IPS DF 19.7 (cell line): ENCODE measurements at places on chromosomes 12 and 14.

DNA sequence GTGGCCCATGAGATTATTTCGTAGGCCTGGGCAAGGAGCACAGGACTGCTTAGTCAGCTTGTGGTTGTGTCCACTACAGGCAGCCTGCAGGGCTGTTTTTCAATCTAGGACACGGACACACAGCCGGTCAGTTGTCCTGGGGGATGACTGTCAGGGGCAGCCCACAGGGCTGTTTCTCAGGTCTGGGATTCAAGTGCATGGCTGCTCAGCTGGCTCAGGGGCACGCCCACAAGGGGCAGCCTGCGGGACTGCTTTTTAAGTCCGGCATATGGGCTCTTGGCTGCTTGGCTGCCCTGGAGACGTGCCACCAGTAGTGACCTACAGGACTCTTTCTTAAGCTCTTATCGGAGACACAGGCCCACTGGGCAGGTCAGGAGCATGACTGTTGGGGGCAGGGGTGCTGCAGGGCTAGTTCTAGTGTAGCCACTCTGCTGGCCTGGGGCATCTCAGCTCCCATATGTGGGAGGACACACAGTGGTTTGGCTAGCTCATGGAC lies 26.6 kb upstream of the GTF2A1 start:
- DNase-seq: no peak

DNA sequence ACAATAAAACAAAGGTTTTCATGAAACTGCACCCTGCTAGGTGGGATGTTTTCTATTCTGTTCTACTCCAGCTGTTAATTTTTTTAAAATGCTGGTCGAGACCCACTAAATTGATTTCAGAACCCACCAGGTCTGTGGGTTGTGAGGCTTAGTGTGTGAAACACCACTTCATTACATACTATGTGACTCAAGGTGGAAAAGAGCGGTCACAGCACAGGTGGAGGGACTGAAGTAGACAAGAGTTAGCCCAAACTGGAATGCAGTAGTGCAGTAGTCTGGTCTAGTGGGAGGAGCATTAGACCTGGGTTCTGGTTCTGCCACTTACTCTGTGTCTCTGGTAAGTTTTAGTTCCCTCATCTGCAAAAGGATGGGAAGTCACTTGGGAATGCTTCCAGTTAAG lies 12.2 kb downstream of the DDX55 start:
- DNase-seq: no peak

- no peak for DNase-seq
Measured at GRCh38 chr12:19533567-19533966, 94.3 kb downstream of the AEBP2 start.

DNA sequence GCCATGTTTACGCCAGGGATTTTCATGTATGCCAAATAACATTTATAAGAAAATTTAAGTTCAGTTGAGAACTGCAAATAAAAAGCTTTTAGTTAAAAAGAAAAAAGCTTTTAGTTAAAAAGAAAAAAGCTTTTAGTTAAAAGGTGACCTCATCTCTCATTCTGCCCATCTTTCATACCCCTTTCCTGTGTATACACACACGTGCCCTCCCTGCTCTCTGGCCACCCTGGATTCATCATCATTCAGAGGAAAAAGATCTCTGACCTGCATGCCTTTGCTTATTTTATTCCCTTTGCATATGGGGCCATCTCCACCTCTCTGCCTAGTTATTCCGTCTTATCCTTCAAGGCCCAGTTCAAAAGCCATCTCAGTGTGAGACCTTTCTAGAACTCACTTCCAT lies 38.1 kb upstream of the CDK17 start:
- no peak for DNase-seq

- DNase-seq: no peak
Measured at GRCh38 chr12:92597118-92597517, 105.7 kb upstream of the PLEKHG7 start.

DNA sequence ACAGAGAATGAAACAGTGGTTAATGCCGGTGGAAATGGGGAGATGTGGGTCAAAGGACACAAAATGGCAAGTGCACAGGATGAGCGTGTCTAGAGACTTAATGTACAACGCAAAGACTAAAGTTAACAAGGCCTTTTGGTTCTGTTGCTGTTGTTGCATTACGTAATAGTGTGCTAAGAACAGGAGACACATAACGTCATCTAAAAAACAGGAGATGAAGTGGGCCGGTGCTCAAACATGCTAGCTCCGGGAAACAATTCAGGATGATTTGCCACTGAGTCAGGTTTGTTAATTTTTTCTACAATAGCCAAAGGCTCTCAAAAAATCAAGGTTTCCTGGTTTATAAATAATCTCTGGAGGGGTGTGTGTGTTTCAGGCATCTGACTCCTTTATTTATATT lies 55.5 kb downstream of the ETV6 start:
- no peak for DNase-seq

DNA sequence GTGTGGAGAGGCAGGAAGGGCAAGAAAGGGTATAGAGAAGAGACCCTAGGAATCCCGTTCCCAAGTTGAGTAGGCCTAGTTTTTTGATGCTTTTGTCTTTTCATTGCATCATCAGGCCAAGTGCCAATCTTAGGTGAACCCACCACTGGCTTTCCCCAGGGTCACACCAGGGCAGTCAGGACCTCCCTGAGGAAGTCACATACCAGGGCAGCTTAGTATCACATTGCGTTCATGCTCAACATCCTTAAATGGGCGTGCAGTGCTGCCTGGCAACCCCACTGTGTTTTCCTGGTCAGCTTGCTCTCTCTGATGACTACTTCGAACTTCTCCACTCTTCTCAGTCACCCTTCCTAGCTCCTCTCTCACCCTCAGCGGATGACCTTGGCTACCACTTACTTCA lies 9.0 kb downstream of the ASIC1 start:
- DNase-seq: no peak

GRCh38 chr14:65003394-65003793 lies 16.7 kb downstream of the FNTB start:
- DNase-seq: no peak

- no peak for DNase-seq
Measured at GRCh38 chr14:101511620-101512375, 49.5 kb upstream of the DIO3 start.

- DNase-seq: no peak
Measured at GRCh38 chr12:101001669-101002068, 207.1 kb downstream of the ANO4 start.

GRCh38 chr12:110370732-110371231 lies 32.7 kb downstream of the ANAPC7 start:
- no peak for DNase-seq

DNA sequence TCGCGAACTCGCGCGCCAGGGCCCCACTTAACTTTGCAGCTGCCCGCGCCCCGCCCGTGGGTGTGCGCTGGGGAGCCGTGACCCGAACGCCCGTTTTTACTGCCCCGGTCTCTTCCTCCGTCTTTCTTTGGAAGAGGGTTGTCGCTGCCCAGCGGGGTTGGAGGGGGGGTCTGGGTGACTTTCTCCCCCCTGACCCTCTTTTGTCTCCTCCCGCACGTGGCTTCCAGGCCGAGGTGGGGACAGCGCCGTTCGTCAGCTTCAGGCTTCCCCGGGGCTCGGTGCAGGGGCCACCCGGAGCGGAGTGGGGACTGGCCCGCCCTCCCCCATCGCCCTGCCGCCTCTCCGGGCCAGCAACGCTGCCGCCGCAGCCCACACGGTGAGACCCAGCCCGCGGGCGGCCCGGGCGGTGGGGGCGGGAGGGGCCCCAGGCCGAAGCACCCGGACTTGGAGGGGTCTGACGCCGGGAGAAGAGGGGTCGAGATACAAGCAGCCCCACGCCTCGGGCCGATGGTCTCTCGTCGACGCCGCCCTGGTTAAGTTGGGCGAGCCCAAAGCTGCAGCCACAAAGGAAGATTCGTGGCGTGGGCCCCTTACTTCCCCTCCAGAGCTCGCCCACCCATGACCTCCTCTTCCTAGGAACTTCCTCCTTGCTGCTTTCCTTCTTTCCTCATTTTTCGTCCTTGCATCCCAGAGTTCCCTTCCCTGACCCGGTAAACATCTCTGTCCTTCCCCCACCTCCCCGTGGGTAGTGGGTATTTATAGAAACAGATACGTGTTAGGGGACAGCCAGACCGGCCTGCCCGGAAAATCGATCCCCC lies 1.2 kb downstream of the DYRK2 start:
- no peak for DNase-seq

DNA sequence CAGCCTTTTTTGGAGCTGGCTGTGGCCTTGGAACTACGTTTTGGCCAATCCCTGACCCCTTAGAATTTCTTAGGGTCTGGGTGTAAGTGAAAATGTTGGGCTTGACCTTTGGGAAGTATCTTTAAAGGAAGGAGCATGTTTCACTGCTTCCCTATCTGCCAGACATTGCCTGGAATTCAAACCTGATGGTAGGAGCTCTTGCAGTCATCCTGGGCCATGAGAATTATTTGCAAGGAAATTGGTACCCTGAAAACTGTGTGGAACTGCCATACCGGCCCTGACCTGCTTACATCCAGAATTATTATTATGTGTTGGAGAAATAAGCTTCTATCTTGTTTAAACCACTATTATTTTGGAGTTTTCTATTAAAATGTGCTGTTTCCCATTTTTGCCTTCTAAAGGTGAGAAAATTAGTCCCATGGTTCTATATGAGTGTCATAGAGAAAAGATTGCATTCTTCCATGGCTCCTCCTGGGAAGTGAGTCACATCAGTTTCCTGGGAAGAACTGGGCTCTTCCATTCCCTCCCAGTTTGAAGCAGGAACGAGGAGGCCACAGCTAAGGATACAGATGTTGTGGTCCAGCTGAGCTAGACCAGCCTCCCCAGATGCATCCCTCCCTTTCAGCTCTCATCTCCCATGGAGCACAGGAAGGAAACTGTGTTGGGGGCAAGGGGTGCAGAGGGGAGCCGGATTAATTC lies 9.5 kb upstream of the PGF start:
- no peak for DNase-seq

- DNase-seq: no peak
Measured at GRCh38 chr14:54985156-54985555, 41.7 kb downstream of the WDHD1 start.

DNA sequence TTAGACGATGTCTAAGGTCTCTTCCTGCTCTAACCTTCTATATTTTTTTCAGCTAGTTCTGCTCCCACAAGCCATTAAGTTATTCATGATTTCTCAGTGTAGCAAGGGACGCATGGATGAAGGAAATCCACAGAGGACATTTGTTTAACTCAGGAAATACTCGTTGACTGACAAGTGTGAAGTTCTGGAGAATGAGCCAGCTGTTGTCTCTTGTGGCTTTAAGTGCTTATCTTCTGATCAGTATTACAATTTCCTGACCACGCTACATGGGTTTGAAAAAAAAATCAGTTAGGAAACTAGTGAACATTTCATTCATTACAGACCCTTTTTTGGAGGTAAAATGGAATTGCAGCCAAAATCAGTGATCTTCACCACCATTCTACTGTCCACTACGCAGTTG lies 53.1 kb downstream of the GUCY2C start:
- no peak for DNase-seq

GRCh38 chr12:59173695-59174094 lies 253.4 kb upstream of the LRIG3 start:
- no peak for DNase-seq

DNA sequence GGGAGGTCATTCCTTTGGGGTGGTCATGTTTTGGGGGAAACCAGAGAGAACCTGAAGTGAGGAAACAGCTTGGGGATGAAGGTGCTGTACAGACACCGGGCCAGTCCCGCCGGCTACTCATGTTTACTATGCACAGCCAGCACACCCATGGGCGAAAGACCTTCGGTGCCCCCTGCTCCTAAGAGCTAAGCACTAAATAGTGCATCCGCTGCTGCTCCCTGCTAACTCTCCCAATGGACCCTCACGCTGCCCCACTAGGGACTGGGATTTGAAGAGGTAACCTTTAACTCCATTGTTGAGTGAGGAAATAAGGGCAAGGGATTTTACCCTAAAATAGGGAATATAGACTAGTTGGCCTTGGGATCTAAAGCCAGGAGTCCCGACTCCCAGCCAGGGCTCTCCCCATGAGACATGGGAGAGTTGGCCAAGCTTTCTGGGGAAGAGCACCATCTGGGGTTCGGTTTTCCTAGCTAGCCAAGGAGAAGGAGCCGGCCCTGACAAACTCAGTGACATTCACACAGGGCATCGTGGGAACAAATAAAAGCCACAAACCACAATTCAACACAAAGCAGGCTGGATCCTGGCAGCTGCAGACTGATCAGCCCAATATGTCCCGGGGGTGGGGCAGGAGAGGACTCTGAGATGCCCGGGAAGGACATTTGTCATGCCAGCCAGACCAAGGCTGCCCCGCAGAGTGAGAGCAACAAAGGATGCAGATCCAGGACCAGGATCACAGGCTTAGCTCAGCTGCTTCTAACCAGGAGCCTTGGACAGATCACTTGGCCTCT lies 91.7 kb downstream of the SINHCAF start:
- DNase-seq: no peak

- no peak for DNase-seq
Measured at GRCh38 chr14:80356413-80356812, 145.1 kb upstream of the DIO2 start.

- no peak for DNase-seq
Measured at GRCh38 chr12:108312693-108313189, 26.4 kb downstream of the CMKLR1 start.

DNA sequence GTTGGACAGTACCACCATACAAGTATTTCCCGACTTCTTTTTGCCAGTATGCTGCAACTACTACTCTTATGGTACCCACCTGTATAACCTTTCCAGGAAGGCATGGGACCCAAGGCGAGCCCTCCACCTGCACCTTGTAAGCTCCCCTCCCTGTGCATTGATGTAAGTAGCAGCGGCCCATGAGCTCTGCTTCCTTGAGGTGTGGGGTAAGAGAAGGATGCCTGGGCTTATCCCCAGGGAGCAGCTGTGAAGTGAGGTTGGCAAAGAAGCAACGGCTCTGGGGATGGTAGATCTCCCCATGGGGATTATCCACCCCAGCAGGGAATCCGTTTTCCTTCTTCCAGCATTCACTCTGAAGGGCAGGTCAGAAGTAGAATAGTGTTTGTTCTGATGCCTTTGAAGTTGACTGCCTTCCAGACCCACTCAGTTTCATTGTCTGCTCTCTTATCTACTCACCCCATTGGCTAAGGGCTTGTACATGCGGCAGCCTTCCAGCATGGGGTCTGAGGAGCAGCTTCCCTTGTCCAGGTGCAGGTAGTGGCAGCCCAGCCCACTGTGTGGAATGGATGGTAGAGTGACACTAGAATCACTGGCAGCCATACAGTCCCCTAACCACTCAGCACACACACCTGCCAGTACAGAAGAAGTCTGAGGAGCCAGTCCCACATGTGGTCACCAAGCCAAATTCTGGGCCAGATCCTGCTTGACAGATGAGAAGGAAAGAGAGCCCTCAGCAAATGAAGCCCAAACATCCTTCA lies 3.4 kb downstream of the CIROP start:
- no peak for DNase-seq

GRCh38 chr12:49440035-49440434 lies 72.8 kb downstream of the SPATS2 start:
- DNase-seq: no peak

DNA sequence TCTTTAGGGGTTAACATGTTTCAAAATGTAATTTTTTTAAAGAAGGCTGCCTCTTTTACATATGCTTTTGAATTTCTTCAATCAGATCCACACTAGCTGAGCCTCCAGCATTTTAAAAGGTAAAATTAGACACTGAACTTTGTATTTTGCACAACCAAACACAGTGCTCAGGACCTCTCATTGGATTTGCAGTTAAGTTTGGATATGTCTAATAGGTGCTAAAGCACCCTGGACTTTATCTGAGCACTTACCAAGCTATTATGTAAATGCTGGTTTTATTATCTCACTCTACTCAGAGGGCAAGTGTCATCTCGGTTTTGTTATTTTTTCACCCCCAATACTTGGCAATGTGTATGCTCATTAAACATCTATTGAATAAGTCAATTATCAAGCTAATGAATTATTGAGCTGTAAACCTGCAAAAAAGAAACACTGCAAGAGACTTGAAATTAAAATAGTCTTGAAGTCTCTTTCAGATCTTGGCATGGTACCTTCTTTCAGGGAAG lies 150.7 kb downstream of the KIF21A start:
- DNase-seq: no peak

- DNase-seq: no peak
Measured at GRCh38 chr12:95529693-95530225, 21.5 kb downstream of the USP44 start.
